Fibroblast of the aortic adventitia (primary cell): ENCODE measurements at places on chromosomes 3 and 15.

DNA sequence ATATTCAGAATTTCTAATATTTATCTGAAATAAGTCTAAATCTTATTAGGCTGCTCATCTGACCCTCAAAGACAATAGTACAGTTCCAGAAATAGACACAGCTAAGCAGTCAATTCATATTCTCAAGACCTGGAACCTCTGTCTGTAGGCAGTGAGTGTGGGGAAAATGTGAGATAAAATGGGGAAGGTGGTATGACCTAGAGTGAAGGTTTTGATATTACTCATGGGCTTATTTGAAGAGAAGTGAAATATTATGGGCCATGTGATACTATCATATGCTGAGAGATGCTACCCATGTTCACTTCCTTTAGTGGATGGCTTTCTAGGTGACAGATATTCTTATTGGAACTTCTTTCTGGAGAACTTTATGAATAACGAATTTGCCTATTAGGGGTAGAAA, 33.5 kb downstream of the TGFBR2 start:
- DNase-seq, result no peak

- peak; percentile 83 for DNase-seq
These were observed 60.0 kb upstream of the DCBLD2 start for GRCh38 chr3:98961161-98962155.

GRCh38 chr15:67815036-67815592, 10.2 kb upstream of the SKOR1 start:
- no peak for DNase-seq

DNA sequence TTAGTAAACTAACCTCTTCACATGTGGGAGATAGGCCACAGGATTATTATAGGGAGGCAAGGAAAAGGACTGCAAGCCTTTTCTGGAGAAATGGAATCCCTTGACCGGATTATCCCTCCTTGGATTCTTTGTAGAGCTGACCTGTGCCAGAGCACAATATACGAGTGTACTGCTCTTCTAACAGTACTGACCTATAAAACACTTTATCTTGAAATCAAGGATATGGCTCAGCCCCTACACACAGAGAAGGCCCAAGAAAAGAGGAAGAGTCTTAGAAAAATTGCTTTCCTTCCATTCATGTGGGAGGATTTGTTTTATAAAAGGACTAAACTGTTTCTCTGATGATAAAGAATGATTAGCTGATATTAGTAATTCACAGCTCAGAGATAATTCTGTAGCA, 42.2 kb downstream of the DMXL2 start:
- DNase-seq, result no peak

GRCh38 chr15:77671362-77672056, 38.8 kb upstream of the LINGO1 start:
- DNase-seq, result no peak

DNA sequence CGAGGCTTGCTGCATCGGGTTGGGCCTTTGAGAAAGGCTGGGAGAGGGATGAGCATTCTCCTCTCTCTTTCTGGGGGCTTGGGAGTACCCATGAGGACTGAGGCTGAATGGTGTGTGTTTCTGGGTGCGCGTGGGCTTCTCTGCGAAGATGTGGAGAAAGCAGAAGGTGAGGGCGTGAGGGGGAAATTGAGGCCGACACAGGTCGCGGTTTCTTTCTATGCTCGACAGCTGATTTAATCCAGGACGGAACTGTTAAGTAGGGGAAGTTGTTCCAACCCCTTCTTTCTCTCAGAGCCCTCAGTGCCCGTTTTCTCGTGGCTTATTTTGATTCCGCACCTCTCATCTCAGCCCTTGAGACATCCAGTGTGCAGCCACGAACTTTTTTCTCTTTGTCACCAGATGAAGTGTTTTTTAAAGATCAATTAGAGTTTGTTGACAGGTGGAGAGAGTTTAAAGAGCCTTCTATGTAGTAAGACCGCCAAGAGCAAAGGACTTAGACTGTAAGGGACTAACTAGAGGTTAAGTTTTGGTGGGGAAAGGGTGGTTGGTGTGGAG, 711 bp downstream of the STARD9 start:
- no peak for DNase-seq
